ENCODE measurements at places on chromosomes 5 and 9.
A peak's percentile ranks its signal among the peaks of the same experiment; 100 is the strongest.

DNA sequence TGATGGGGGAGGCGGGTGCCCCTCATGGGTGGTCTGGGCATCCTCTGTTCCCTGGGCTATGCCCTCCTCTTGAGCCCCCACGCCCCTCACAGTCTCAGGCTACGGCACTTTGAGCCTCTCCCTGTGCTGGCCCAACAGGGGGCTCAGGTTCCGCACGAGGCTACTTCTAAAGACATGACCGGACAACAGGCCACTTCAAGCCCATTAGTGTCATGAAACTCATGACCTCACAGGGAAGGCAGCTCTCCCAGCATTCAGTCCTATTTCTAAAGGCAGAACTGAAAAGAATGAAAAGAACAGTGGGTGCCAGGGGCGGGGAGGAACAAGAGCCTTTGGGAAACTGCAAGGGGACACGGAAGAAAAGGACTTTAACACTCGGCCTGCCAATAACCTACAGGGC, 45.0 kb downstream of the COL23A1 start:
- no peak for DNase-seq

DNA sequence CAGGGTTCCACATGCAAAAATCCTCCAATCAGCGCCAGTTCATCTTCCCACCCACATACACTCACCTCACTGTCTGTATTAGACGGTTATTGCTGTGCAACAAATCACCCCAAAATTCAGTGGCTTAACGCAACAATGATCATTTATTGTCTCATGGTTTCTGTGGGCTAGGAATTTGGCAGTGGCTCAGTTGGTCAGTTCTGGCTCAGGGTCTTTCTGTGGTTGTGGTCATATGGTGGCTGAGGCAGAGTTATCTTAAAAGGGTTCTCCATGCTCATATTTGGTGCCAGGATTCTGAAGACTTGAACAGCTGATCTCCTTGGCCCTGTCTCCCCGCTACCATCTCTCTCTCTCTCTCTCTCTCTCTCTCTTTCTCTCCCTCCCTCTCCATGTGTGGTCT, 12.9 kb downstream of the ZNF618 start:
- no peak for DNase-seq

- DNase-seq: no peak
Observed at GRCh38 chr5:175550055-175550805, 71.9 kb downstream of the SFXN1 start.

DNA sequence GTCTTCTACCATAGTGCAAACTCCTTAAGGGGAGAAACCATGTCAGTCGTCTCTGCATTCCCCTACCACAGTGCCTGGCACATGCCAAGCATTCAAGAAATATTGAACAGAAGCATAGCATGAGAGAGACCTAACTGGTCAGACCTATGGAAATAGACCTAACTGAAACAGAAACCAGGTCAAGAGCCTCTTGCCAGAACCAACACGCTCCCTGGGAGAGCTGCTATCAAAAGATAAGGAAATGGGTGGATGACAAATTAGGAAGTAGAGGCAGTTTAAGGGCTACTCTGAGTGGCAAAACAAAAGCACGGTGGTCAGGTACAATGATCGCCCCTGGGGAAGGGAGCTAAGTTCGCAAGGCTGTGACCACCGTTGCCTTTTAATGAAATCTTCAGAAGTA, 66.0 kb upstream of the SMIM15 start:
- DNase-seq: no peak

GRCh38 chr5:73859696-73860095, 233.7 kb downstream of the ARHGEF28 start:
- peak; percentile 57 for DNase-seq

DNA sequence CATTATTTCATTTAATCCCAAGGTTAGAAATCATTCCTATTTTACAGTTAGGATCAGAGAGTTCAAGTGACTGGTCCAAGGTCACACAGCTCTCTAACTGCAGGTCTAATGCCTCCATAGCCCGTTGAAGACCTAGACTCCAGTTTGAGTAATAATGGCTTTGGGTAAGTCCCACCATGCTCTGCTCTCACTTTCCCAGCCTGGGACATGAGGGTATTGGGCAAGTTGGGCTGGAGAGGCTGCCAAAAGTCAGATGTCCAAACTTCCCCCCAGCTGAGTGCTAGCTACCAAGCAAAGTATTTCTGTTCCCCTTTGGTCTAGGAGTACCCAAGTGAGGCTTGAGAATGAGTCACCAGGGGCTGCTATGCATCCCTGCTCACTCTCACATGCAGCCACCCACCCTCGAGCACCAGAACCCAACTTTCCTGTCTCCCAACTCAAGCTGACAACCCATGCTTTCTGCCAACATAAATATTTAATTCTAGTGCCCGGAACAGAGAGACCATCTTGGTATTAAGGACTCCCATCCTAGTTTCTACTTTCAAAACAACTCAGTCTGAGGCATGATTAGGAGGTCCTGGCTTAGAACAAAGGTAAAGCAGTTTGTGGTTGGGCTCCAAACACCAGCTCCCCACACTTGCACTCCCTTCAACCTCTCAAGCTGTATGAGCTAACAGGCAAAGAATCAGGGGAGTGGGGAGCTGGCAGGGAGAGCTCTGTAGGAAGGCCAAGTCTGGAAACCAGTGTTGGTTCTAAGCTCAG, 236.5 kb upstream of the TRIM32 start:
- peak; percentile 16 for DNase-seq

- DNase-seq: no peak
Observed at GRCh38 chr5:98461485-98461884, 312.0 kb upstream of the RGMB start.

Measured in CD14-positive monocyte (primary cell).